Activated CD4-positive, CD25-positive, alpha-beta regulatory T cell treated with anti-CD3 and anti-CD28 coated beads, Interleukin-2, amount 50 U/mL, for 16 hours (primary cell): ENCODE measurements at places on chromosomes 11 and 22.

DNA sequence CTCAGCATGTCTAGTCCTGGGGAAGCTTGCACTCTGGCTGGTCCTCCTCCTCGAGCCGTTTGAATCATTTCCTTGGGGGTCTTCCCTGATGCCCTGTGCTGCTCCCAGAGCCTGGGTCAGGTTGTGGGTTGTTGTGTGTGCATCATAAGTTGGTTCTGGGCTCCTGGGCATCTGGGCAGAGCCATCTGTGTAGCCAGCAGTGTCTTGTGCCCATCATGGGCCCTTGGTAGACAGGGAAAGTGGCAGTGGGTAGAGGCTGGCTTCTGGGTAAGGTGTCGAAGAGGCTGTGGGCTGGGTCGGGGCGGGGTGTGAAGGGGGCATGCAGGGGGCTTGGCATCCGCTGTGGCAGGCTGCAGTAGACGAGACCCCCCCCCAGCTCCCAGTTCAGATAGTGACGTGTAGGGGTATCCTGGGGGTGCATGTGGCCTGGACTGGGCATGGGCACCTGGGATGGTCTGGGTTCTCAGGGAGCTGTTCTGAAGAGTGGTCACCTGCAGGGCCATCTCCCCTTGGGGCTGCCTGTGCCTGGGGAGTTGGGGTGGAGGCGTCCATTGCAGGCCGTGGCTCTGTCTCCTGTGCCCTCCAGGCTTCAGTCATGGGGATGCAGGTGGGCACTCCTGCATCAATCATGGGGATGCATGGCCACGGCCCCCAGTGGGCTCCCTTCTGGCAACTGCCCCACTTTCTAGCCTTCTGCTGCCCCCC, 7.2 kb upstream of the TRMT2A start:
- no peak for DNase-seq

DNA sequence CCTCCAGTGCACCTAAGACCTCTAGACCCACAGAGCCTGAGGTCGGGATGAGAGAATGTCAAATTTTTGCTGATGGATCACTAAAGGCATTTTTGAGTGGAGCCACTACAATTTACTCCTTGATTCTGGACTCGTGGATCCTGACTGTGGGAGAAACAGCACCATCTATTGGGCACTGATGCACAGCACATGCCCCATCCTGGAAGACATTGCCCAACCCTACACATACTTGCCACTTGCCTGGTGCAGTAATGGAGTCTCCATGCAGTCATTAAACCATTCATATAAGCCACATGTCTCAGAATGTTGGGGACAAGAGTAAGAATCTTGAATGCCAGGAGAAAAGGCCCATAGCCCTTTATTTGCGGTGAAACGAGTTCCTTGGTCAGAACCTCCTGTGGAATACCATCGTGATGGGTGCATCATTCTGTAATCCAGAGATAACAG, 103.9 kb downstream of the GGTLC2 start:
- DNase-seq, result no peak

GRCh38 chr11:121099885-121100284, 1.2 kb upstream of the TECTA start:
- no peak for DNase-seq

GRCh38 chr11:2567026-2567671, 122.3 kb downstream of the KCNQ1 start:
- no peak for DNase-seq

DNA sequence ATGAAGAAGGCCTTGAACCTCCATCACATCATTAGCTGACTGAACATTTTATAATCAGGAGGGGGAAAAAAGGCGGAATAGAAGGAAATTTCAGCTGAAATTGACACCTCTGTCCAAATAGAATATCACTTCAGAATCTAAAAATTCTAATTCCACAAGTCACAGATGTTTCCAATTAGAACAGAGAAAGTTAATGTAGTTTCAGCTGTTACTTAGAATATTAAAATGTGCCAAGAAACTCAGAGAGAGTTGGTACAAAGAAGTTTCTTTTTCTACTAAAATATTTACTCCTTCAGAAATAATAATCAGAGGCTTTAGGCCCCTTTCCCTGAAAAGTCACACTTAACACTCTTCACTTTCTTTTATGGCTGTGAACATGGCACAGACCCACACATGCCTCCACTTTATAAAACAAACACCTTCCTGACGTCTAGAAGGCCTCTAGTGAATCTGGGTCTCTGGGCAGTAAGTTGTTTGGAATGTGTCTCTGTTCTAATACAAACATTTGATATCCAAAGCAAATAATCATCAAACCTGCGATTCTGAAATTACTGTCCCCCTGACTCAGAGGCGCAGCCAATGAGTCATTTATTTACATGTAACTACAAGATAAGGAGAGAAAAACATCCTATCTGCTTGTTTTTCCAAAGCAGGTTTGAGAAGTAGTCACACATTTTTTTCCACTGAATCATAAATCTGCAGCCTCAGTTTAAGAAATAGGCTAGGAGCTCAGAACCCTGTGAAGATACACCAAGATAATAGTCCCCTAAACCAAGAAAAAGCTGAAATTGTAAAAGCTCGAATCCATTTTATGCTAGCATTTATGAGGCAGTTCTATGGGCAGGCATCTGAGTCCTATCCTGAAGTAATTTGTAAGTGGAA, 148.4 kb downstream of the ME3 start:
- no peak for DNase-seq

- no peak for DNase-seq
These were observed 46.8 kb downstream of the LGR4 start for GRCh38 chr11:27425814-27426213.

DNA sequence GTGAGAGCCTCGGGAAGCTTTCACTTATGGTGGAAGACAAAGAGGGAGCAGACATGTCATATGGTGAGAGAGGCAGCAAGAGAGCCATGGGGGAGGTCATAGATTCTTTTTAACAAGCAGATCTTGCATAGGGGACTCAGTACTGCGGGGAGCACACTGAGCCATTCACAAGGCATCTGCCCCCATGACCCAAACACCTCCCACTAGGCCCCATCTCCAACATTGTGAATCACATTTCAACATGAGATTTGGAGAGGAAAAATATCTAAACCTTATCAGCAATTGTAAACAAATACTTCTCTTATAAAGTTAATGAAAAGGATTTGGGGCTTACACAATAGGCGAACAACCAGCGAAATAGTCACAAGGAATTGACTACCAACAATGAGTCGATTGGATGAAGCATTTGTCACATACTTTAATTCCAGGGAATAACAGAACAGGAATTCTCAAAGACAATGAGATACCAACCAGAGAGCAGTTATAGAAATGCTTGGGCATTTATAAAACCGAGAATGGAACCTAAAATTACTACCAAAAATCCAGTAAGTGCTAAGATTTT, 7.3 kb downstream of the DDI1 start:
- no peak for DNase-seq

GRCh38 chr11:112128483-112129121, 35.3 kb downstream of the IL18 start:
- DNase-seq, result no peak

DNA sequence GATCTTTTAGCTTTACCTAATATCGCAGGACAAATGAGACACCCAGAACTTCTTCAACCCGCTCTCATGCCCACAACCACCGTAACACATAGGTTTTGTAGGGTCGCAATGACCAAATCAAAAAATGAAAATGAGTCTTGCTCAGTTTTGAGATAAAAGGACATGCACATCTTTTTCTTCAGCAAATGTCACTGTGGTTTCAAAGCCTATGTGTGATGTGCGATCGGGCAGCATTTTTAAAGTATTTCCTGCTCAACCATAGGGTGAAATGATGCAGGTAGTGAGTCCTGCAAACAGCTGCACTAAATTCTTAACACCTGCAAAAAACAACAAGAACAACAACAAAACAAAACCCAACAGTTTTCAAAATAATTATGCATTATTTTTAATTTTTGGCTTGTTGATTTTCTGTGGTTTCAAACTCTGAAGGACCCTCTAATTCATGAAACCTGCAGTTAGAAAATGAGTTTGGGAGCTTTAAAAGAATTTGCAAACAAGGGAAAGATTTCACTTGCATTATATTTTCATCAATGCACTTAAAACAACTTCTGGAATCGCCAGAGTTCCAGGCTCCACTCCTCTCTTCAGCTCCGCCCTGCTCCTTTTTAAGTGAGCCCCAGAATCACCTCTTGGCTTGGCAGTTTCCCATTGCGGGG, 79.4 kb downstream of the PRR5L start:
- DNase-seq, result no peak

GRCh38 chr22:30717331-30717921, 22.8 kb downstream of the OSBP2 start:
- no peak for DNase-seq

DNA sequence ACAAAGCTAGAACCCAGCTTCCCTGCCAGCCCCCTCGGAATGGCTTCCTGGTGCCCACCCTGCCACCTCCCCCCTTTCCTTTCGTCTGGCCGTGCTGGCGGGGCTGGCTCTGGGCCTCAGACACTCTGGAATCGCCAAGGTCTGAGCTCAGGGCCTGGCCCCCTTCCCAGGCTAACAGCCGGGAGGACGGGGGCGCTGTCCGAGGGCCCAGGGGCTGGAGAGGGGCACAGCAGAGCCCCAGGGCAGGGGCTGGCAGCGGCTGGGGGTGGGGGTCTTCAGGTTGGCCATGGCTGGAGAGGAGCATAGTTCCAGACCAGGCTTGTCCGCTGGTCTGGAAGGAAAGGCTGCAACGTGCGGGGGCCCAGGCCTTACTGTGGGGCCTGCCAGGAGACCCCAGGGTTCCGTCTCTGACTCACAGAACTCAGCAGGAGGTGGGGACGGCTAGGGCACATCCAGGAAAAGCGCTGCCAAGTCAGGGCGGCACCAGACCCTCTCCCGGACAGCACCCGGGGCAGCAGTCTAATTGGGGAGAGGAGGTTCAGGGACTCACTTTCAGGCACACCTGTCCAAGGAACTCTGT, 861 bp upstream of the LTBP3 start:
- DNase-seq, result no peak

DNA sequence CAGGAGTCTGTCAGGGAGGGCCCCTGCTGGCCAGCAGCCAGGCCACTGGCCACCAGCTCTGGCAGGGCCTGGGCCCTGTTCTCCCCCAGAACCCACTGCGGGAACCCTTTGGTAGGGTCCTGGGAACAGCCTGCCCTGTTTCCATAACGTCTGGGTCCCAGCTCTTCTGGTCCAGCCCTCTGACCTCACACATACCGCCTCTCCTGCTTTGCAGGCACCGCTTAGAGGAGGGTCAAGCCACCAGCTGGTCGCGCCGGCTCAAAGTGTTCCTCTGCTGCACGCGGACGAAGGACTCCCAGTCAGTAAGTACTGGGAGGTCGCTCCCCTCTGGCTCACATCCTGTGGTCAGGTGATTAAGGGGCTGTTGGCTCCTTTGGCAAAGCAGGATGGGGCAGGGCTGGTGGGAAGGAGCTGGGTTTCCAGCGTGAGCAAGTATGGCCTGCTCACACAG, 26.6 kb upstream of the MYRF start:
- DNase-seq, result no peak

- DNase-seq, result no peak
These were observed 4.6 kb downstream of the TECTA start for GRCh38 chr11:121105481-121106195.

DNA sequence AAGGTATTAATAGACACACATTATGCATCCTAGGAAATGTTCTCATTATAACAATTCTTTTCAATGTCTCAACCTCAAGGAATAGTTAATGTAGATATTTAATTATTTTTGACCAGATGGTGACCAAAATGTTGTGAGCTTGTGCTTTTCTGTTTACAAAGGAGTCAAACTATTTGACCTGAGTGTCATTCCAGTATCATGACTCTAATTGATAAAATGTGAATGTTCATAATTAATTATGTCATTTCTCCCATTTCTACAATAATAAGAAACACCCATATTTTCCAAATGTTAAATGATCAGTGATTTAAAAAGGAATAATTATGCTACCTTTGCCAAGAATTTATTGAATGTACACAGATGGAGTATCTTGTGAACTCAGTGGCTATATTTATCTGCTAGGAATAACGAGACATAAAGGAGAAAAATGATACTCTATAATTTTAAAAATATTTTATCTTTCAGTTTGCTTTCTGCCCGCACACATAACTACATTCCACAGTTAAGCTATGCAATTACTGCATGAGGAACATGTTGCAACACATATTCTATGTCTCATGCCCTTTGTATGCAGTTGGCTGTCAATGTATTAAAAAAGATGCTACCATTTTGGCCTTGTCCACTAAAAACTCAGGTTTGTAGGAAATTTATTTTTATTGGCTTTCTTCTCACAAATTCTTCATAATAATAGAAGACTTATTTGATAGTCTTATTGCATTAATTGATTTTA, 376.7 kb upstream of the CCDC179 start:
- no peak for DNase-seq

DNA sequence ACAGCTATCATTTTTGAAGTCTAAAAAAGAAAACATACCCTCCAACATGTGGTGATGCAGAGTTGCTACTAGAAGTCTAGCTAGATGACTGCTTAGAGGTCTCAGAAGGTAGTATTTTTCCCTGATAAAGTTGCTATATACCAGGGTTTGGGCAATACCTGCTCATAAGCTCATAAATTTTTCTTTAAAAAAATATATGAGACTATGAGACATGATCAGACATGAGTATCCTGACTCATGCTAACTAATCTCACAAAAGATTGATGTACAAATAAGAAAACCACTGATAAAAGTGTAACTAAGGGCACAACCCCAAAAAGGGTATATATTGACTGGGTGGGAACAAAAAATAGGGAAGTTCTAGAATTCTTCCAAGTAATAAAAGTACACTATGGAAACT, 740.9 kb downstream of the METTL15 start:
- DNase-seq, result no peak

DNA sequence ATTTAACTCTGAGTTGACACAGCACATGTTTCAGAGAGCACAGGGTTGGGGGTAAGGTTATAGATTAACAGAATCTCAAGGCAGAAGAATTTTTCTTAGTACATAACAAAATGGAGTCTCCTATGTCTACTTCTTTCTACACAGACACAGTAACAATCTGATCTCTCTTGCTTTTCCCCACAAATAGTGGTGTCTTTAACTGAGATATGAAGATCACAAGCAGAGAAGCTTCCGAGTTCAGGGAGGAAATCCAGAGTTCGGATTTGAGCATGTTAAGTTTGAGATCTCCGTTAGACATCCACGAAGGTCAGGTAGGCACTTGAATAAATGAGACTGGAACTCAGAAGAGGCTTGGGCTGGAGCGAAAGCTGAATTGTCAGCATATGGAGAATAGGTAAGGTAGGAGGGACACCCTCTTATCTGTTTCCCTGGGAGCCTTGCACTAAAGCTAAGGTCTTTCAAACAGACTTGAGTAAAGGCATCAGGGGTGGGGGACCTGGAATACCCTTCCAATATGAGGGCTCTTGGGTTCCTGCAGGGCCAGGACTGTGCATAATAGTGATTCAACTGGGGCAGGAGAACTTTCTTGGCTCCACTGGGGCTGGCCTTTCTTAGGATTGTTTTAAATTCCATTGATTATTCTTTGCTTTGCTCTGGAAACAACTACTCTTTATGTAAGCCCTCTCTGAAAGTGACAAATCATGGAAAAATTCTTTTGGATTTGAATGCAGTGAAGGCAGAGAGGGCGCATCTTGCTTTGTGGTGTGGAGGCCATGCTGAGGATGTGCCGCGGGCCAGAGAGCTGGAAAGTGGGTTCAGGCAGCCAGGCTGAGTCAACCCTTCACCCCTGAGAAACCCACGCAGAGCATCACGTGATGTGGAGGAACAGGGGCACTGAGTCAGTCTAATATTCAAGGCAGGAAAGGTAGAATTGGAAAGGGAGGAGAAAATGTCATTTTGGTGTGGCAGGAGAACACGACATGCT, 62.7 kb upstream of the AMPD3 start:
- no peak for DNase-seq
